Activated CD8-positive, alpha-beta memory T cell treated with anti-CD3 and anti-CD28 coated beads, Interleukin-2, amount 50 U/mL, for 48 hours (primary cell): ENCODE measurements at places on chromosomes 16 and 17.

GRCh38 chr16:48833461-48833860 is 223.5 kb upstream of the N4BP1 start:
- DNase-seq: no peak

DNA sequence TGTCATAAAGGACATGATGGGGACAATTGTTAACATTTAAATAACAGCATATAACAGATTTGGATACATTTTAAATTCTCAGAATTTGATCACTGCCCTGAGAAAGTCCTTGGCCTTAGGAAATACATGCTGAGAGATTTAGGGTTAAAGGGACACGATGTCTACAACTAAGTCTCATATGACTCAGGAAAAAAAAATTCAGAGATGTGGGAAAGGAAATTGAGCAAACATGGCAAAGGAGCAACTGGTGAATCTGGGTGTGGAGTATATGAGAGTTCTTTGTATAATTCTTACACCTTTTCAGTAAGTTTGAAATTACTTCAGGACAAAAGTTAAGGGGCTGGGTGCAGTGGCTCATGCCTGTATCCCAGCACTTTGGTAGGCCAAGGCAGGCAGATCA is 18.2 kb downstream of the MPP3 start:
- no peak for DNase-seq

GRCh38 chr17:273981-274832 is 78.4 kb downstream of the RPH3AL start:
- DNase-seq: no peak

GRCh38 chr16:71464231-71464630 is 2.2 kb upstream of the ZNF23 start:
- no peak for DNase-seq

GRCh38 chr16:23836404-23837311 is 875 bp downstream of the PRKCB start:
- DNase-seq: peak; percentile 80

GRCh38 chr17:51029142-51029541 is 91.5 kb downstream of the SPAG9 start:
- no peak for DNase-seq

DNA sequence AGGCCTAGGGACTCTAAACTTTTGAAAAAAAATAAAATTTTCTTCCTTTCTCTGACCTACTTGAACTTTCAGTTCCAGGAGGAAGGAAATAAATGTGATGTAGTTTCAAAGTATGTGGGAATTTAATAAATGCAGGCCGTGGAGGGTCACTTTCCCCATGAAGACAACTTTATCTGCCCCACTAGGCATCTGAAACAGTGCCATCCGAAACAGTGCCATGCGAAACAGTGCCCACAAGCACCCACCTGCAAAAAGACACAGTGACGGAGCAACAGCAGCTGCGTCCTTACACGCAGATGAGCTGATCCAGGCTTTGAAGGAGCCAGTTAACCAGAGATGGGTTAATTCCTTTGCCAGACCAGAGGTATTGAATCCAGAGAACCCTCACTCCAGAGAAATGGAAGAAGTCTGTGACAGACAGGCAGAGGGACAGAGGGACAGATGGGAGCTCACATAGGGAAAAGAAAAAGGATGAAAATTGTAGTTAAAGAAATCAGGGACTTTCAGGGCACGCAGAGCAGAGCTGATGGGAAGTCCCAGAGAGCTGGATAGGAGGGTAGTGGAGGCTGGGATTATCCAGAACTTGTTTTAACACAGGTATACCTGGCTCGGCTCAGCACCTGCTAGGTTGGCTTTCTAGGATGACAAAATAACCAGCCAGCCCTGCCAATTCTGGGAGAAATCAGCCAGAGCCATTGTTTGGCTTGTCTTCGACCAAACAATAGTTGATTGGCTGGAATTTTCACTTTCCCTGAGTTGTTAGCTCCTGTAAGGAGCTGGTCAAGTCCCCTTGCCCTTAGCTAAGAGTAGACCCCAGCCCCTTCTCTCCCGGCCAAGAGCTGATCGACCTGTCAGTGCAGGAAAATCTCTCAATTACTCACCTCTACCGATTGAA is 17.1 kb upstream of the HOXB13 start:
- no peak for DNase-seq

GRCh38 chr16:78249056-78249455 is 149.6 kb downstream of the WWOX start:
- no peak for DNase-seq

DNA sequence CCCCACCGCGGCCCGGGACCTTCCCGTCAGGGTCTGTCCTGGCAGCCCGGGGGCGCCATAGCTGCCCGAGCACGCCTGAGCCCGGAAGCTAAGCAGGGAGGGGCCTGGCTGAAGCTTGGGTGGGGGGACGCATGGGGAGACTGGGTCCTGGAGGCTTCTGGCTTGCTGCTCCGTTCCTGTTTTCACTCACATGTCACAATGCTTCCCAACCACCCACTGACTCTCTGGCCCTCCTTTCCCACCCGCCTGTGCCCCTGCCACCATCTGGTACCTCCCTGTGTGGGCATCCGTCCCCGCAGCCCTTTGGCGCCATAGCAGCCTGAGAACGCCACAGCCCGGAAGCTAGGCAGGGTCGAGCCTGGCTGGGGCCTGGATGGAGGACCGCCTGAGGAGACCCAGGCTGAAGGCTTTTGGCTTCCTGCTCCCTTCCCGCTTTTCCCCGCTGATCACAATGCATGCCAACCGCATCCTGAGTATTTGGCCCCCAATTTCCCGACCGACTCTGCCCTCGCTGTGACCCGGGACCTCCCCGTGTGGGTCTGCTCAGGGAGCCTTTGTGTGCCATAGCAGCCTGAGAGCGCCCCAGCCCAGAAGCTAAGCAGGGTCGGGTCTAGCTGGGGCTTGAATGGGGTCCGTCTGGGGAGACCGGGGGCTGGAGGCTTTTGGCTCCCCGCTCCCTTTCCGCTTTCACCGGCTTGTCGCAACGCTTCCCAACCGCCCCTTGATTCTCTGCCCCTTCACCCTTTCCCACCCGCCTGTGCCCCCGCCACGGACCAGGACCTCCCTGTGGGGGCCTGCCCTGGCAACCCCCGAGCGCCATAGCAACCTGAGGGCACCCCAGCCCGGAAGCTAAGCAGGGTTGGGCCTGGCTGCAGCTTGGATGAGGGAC is 2290.1 kb downstream of the TP53TG3F start:
- no peak for DNase-seq
